ENCODE measurements at places on chromosomes 11 and 22.

GRCh38 chr22:23380230-23380573, 199.9 kb downstream of the IGLL1 start:
- no peak for DNase-seq

GRCh38 chr22:40757071-40757470, 62.1 kb downstream of the SLC25A17 start:
- DNase-seq = no peak

DNA sequence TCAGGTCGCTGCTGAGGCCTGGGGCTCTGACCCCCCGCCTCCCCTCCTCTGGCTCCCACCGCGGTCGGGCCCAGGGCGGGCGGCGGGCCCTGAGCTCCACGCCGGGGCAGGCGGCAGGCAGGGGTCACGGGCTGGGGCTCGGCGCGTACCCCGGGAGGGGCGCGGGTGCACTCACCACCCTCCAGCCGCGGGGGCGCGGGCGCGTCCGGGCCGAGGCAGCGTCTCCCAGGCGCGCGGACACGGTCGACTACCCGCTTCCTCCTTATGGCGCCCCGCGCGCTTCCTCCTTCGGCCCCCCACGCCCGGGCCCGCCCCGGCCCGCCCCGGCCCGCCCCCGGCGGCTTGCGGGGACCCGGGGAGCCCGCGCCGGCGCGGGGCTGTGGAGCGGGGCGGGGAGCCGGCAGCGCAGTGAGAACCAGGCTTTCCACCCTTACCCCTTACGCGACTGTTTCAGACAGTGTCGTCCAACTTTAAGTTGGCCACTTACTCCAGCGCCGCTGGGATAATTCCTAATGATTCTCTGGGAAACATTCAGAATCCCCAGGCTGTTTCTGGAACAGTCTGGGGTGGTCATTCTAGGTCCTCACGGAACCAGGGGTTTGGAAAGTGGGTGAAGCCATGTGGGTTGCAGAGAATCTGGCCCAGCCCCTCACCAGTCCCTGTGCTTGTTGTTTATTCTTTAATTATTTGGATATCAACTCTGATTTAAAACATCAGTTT, at the start of gene BID:
TSS of gene BID (minus strand) at position 264 of the 720 bp plus-strand sequence. CDS start 24,353 bp downstream, outside the sequence.
- no peak for DNase-seq

- no peak for DNase-seq
Measured at GRCh38 chr22:49449377-49449776, 378.3 kb downstream of the BRD1 start.

- DNase-seq = no peak
Measured at GRCh38 chr11:102402548-102402947, 50.0 kb downstream of the TMEM123 start.

DNA sequence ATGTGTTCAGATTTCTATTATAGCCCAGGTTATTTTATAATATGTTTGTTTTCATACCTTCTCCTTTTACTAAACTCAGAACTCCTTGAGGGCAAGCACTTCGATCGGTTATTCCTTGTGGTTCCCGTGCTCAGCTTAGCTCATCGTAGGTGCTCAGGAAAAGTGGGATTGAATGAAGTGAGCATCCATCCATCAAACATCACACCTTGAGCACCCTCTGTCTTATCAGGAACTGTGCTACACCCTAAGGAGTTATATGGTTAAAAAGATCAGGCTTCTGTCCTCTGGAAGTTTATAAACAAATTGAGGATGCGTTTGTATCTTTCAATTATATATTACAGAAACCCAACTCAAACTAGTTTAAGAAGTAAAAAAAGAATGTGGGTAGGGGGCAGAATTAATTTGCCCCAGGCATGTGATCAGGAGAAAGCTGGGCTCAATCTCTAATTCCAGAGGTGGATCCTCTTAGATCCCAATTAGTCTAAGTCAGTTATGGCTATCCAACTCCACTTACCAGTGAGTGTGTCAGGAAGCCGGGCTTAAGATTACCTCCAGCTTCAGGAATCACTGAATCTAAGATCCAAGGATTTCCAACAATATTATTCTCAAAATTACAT, 59.9 kb upstream of the RRAS2 start:
- DNase-seq = no peak

DNA sequence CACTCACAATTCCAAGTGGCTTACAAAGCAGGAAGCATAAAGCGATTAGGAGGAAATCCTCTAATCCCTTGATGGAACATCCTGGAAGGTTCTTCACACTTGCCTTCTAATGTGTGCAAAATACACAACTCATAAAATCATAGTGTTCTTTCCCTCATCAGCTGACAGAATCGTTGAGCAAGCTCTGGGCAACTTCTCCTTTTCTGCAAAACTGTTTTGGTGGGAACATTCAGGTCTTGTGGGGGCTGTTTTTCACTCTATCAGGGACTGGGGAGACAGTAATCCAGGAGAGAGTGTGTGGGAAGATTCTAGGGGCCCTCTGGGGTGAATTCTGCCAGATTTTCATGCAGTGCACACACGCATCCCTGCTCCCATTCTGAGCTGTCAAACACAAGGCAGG, 53.2 kb downstream of the IRAG1 start:
- DNase-seq = no peak

DNA sequence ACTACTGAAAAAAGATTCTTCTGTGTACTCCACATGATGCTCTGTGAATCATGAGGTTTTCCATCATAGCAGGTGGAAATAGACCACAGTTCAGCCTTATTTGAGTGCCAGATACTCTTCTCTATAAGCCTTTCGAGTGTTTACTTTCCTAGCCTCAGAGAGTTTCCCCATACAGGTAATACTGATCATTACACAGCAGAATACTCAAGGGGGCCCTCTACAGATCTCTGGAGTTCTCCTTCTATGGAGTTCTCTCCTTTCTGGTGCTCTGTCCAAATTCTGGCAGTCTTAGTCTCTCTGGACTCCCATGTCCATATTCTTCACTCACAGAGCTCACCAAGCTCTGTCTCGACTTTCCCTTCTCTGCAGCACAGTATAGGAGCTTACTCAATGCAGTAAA, 175.7 kb upstream of the CARD18 start:
- DNase-seq = no peak

- DNase-seq = no peak
Measured at GRCh38 chr22:47406180-47406834, 643.9 kb downstream of the TBC1D22A start.

- no peak for DNase-seq
Measured at GRCh38 chr11:32030875-32031503, 59.9 kb upstream of the RCN1 start.

DNA sequence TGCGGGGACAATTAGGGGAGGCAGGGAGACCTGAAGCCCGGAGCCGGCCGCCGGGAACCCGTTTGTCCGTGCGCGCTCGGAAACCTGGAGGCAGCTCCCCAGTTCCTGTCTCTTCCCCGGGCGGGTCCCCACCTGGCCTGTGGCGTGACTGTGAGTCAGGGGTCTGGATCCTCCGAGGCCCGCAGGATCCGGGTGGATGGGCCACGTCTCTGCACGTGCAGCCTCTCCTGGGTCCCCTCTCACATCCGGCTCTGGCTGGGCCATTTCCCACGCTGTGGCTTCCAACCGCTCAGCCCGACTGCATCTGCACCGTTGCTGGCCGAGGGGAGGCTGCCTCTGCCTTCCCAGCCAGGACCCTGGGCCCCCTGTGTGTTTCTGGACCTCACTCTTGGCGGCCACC, 14.8 kb upstream of the H19 start:
- DNase-seq = no peak

- DNase-seq = no peak
Measured at GRCh38 chr22:25360891-25361645, 141.6 kb downstream of the CRYBB2 start.

DNA sequence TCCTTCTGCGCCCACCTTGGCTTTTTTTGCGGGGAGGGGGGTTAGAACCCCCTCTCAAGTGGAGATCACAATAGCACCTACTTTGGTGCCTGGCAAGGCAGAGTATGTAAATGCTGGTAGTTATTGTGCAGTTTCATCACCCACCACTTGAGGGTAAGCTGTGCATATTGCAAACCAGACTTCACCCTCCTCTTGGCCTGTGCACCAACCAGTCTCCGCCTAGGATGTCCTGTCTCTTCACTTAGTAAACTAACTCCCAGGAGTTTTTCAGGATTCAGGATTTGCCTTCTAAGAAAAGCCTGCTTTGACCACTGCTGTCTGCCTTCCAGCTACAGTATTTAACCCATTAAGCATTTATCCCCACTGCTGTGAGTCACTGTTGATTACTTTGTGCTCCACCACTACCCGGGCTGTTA, 2.0 kb upstream of the UBXN1 start:
- DNase-seq = no peak

DNA sequence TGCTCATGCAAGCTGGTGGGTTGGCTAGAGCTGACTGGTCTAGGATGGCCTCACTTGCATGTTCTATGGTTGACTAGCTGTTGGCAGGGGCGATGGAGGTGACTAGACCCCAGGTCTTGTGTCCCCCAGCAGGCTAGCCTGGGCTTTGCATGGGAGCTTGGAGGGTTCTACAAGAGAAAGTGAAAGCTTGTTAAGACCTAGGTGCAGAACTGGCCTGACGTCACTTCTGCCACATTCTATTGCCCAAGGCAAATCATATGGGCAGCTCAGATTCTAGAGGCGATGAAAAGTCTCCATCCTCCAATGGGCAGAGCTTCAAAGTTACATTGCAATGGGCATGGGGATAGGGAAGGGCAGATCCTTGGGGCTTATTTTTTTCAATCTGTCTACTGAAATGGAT, 170.9 kb downstream of the MIAT start:
- DNase-seq = no peak

DNA sequence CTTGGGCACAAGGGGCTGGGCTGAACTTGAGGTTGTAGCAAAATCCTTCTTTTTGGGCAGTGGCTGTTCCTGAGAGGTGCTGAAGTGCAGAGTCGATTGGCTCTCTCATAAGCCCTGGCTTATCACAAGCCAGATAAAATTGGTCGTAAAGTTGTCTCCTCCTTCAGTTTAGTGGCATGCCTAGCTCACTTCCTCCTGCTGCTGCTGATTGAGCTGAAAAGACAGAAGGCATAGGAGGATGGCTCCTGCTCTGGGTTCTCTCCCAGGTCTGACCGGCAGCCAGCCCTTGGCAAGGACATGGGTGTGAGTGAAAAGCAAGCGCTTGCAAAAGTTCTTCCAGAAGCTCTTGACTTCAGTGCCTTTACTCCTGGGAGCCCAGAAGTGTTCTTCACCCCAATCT, 83.9 kb downstream of the LDLRAD3 start:
- DNase-seq = no peak

- DNase-seq = no peak
Measured at GRCh38 chr11:134276396-134277182, 410 bp downstream of the GLB1L3 start.

DNA sequence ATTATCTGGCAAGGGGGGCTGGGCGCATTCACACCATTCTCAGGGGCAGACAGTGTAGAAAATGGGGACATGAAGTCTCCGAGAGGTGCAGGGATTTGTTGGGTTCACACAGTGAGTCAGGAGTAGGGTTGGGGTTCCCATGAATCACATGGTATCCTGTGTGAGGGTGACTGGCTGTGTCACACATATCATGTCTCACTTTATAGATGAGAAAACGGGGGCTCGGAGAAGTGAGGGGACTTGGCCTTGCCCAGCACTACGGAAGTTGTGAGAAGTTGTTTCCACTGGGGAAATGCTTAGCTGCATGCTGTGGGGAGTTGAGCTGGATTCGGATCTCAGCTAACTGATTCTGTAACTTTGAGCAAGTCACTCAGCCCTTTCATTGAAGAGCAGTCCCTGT, 4.2 kb downstream of the GAL3ST3 start:
- no peak for DNase-seq

GRCh38 chr11:68142441-68143309, 21.5 kb upstream of the CHKA start:
- DNase-seq = no peak

- no peak for DNase-seq
Measured at GRCh38 chr11:110490886-110491285, 61.1 kb downstream of the FDX1 start.

GRCh38 chr11:73157101-73158010, 15.2 kb upstream of the FCHSD2 start:
- no peak for DNase-seq

DNA sequence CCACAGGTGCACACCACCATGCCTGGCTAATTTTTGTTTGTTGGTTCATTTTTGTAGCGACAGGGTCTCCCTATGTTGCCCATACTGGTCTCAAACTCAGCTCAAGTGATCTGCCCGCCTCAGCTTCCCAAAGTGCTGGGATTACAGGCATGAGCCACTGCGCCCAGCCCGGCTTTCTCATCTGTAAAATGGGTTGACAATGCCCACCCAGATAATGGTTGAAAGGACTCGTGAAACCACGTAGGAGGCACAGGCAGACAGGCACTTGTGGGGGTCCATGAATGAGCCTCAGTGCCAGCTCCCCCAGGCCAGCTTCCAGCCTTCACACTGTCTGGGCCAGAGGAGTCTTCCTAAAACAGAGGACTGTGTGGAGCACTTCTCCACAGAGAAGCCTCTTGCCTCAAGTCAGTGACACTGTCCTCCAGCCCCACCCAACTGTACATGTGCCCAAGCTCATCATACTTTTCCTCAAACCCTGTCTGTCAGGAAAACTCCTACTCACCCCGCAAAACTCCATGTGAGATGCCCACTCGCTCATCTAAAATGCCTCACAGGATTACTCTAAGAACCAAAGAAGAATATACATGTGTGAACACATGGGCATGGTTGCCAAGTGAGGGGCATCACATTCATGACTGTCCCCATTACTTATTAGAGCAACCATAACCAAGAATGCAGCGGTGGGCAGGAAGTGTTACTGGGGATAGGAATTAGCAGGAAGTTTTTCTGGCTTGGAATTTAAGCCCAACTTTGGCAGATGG, 32.1 kb upstream of the WNT7B start:
- DNase-seq = no peak

DNA sequence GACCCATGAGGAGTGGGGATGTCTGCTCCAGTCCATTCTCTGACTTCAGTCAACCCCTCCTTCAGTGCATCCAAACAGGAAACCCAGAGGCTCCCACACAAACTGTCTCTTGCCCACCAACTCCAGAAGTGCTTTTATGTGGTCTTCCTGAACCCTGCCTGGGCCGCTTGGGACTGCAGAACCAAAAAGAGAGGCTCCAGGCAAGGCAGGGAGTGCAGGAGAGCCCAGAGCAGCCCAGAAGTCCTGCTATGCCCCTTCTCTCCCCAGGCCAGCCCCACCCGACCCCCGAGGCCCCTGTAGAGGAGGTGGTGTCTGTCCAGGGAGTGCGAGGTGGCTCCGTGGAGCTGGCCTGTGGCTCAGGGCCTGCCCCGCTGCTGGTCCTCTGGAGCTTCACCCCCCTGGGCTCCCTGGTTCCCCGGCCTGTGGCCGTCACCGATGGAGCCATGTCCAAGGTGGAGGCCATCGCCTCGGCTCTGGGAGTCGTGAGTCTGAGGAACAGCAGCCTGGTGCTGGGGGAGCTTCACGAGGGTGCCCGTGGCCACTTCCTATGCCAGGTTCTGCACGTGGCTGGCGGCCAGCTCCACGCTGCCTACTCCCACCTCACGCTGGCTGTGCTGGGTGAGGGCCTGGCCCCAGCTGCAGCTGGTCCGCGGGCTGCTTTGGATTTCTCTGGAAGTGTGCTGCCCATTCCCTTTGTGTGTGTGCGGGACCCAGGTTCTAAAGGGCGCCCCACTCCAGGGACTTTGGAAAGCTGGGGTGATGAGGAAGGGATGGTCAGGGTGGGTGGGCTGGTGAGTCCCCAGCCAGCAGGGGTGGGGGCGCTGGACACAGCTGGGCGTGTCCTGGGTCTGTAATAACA, 1.8 kb downstream of the VSIG10L2 start:
- DNase-seq = no peak

- DNase-seq = no peak
Measured at GRCh38 chr22:26225207-26225606, 55.9 kb downstream of the SEZ6L start.

GRCh38 chr11:64266339-64266738, 15.0 kb downstream of the PLCB3 start:
- DNase-seq = no peak

- DNase-seq = no peak
Measured at GRCh38 chr22:22865311-22866072, 22.1 kb upstream of the IGLL5 start.

Measured in stimulated activated CD4-positive, alpha-beta T cell treated with anti-CD3 and anti-CD28 coated beads, TNF-alpha, amount 100 ng/mL, for 4 hours (primary cell).